AG10803 (cell line): ENCODE measurements at places on chromosomes 13 and 19.

GRCh38 chr13:49517461-49517860 lies 21.7 kb downstream of the PHF11 start:
- peak; percentile 26 for DNase-seq

GRCh38 chr13:70237131-70237530 lies 128.9 kb upstream of the KLHL1 start:
- no peak for DNase-seq

DNA sequence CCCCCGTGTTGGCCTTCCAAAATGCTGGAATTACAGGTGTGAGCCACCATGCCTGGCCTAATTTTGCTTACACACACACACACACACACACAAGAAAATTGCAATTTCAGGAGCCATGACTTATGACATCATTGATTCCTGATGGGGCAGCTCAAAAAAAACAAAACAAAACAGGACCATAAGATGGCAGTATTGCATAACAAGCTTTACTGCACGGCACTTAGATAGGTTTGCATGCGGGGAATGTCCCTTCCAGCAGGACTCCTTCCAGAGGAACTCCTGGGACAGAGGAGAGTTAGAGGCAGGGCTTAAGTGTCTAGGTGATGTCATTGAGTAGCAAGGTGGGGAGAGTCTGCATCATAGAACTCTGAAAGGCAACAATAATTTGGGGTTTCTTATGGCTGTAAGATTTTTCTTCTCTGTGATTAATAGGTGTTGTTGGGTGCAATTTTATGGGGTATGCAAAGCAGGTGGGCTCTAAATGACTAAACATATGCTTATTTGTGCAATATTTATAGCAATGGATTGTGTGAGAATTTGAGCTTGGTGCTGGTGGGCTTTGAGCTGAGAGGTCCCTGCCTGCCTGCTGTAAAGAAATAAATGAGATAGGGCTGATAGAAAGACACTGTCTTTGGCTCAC lies 9.0 kb upstream of the ACSBG2 start:
- peak; percentile 67 for DNase-seq

DNA sequence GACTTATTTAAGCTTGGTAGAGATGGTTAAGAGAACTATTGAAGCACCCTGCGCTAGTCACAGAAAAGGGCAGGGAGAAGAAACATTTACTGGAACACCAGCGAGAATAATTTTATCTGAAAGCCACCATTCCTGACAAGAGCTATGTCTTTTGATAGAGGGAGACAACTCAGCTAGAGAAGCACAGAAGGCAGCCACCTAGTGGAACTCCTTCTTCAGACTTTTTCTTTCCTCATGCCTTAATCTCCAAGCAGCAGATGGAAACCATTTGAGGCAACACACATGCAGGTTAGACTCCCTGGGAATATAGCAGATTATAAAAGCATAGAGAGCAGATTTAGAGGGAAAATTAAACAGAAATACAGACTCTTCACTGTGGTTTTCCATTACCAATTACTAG lies 813.4 kb downstream of the SLITRK6 start:
- no peak for DNase-seq
